Fibroblast of the aortic adventitia (primary cell): ENCODE measurements at places on chromosomes 12 and 14. TPM values are rescaled to one million over a fixed set of nuclear protein-coding genes. Genes with fewer than 3 reads are reported as not detected.

Gene C12orf50
- total RNA-seq = not detected in 2 replicates

Gene GARIN6
- not detected in 2 replicates for total RNA-seq

Gene PMCH
- total RNA-seq = 0.27 TPM in 1 of 2 replicates, not detected in the other

Gene KSR2
- total RNA-seq = under 0.01 TPM in 1 of 2 replicates, not detected in the other

Gene ADCY6
- total RNA-seq = 30.3 and 31.5 TPM in 2 replicates

Gene NXPH4
- total RNA-seq = 1.9 and 2.4 TPM in 2 replicates

Gene LRP1
- 381 and 541 TPM in 2 replicates for total RNA-seq

Gene DIO3
- not detected in 2 replicates for total RNA-seq

Gene OR11G2
- total RNA-seq = not detected in 2 replicates

Gene ACVRL1
- 50.3 and 56.5 TPM in 2 replicates for total RNA-seq

Gene TSHR
- total RNA-seq = not detected in 2 replicates

Gene EID3
- total RNA-seq = 14.9 and 55.9 TPM in 2 replicates

Gene AHNAK2
- total RNA-seq = 78.4 and 164 TPM in 2 replicates

Gene PPHLN1
- total RNA-seq = 74.7 and 82.7 TPM in 2 replicates
